M059J (cell line): ENCODE measurements at places on chromosomes 7 and 10.

- no peak for DNase-seq
These were observed 229.8 kb downstream of the DNAJB6 start for GRCh38 chr7:157566631-157567006.

DNA sequence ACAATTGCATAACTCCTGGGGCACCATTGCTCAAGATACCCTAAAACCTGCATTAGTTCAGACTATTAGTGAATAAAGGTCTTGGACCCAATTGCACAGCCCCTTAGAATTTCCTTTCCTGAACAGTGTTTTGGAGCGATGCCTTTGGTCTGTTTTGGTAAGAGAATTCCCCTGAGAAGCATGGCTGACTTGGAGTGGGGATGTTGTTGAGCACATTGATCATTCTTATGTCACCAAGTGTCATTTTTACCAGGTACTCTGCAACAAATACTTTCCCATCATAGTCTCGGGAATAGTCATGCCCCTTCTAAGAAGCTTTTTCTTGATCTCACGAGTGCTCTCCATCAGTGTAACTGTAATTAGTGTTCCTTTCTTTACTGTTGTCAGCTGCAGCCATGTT is 229.7 kb downstream of the GFRA1 start:
- DNase-seq: no peak

DNA sequence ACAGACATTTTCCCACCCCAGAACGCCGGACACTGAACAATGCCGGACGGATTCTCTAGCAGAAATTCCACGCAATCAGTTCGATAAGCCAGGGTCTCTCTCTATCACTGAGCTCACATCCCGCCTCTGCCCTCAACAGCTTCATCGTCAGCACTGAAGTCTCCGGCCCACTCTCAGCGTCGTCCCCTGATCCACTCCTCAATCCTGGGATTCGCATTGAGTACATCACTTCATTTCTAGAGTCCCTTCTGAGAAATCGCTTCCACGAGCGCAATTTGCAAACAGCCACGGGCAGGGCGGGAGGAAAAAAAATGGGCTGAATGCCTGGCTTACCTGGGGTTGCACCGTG is 365 bp downstream of the YME1L1 start:
- DNase-seq: peak; percentile 18

- no peak for DNase-seq
These were observed 26.6 kb downstream of the TMEM243 start for GRCh38 chr7:87192784-87193487.

DNA sequence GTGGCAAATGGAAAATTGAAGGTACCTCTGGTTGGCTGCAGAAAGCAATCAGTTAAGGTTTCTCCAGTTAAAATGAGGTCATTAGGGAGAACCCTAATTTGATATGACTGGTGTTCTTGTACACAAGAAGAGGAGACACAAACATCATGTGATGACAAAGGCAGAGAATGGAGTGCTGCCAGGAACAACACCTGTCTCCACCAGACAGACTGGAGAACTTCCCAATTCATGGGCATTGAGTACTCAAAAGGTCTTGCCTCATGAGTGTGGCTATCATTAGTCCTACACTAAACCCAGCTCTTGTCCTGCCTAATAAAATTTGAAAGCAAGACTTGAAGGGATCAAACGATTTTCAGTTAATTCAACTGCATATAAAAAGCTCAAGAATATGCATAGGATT is 152.6 kb downstream of the PTPN20 start:
- DNase-seq: no peak

DNA sequence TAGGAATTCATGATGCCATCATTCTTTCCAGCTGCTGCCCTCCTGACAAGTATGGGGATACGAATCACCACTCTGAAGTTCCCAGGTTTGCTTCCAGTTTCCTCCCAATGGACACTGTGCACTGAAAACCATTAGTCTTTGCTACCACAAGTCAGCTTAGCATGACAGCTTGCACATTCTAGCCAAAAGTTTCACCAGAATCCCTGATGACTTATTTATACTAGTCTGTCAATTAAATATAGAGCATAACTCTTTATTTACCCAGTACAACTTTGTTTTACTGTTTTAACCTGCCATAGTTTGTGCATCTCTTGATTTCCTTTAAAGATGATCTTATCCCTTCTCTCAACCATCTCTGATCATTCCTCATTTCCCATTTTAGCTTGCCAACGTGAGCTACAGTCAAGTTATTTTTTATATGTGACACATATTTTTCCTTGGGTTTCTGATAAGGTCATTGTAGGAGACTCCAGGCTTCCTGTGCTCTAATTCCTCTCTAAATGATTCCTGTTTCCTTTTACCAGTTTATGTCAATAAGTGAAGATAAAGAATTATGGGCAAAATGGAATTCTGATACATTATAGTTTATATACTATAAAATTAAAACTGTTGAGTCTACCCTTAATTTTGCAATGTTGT is 167.5 kb upstream of the MEOX2 start:
- DNase-seq: peak; percentile 63

GRCh38 chr10:133422807-133423771 is 1.3 kb downstream of the SPRN start:
- no peak for DNase-seq

GRCh38 chr7:143454091-143454680 is 10.9 kb downstream of the TAS2R60 start:
- DNase-seq: no peak

GRCh38 chr10:113119801-113120200 is 169.8 kb downstream of the TCF7L2 start:
- DNase-seq: no peak

GRCh38 chr10:124511205-124512039 is 49.8 kb downstream of the LHPP start:
- DNase-seq: no peak

GRCh38 chr7:70926666-70927065 is 205.3 kb upstream of the GALNT17 start:
- no peak for DNase-seq

- DNase-seq: no peak
These were observed 105.4 kb upstream of the ABCB5 start for GRCh38 chr7:20509892-20510572.

GRCh38 chr10:53786236-53786900 is 1013.8 kb upstream of the MBL2 start:
- DNase-seq: no peak

GRCh38 chr7:85471740-85472139 is 284.9 kb upstream of the SEMA3D start:
- peak; percentile 50 for DNase-seq

DNA sequence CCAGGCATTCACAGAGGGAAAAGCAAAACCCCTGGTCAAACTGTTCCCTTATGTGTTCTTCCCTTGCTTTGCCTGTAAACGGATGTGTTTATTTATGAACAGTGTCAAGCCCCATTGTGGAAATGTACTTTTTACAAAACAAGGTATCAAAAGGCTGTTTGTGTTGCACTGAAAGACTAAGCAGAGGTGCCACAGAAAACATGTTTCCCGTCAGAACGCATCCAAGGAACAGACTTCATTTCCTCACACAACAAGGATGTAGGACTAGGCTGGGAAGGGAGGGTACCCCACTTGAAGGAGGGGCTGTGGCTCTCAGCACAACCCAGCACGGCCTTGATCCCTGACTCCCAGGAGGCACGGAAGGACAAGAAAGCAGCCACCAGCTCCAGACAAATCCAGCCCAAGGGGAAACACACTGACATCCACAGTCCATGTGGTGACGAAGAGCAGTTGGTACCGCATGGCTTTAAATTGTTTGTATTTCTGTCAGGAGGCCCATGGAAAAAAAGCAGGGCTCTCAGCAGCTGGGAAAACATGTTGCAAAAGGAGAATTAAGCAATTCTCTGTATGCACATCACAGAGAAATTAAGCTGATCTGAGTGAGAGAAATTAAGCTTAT is 85.6 kb downstream of the RNF216 start:
- DNase-seq: no peak

GRCh38 chr7:1696671-1697498 is 26.8 kb downstream of the ELFN1 start:
- DNase-seq: no peak

DNA sequence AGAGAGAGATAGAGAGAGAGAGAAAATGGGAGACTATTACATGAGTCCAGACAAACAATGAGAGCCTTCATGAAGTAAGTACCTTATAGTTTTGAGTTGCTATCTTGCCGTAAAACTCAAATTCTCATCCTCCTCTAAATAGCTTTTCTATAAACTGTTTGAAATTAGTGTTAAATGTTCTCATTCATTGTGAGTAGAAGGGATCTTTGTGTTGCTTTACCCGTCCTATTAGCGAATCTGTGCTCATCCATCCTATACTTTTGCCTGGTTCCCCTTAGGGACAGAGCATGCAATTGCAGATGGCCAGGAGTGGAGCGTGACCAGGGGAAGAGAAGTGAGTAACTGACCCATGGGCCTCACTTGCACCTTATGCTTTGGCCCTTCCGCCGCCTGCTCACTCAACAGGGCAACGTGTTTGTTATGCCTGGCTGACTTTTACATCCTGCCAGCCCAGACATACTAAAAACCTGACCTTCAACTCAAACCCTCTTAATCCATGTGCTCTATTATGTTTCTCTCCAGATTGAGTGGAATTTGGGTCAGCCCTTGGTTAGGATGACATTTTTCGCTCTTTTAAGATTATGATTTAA is 244.2 kb upstream of the YAE1 start:
- DNase-seq: no peak

DNA sequence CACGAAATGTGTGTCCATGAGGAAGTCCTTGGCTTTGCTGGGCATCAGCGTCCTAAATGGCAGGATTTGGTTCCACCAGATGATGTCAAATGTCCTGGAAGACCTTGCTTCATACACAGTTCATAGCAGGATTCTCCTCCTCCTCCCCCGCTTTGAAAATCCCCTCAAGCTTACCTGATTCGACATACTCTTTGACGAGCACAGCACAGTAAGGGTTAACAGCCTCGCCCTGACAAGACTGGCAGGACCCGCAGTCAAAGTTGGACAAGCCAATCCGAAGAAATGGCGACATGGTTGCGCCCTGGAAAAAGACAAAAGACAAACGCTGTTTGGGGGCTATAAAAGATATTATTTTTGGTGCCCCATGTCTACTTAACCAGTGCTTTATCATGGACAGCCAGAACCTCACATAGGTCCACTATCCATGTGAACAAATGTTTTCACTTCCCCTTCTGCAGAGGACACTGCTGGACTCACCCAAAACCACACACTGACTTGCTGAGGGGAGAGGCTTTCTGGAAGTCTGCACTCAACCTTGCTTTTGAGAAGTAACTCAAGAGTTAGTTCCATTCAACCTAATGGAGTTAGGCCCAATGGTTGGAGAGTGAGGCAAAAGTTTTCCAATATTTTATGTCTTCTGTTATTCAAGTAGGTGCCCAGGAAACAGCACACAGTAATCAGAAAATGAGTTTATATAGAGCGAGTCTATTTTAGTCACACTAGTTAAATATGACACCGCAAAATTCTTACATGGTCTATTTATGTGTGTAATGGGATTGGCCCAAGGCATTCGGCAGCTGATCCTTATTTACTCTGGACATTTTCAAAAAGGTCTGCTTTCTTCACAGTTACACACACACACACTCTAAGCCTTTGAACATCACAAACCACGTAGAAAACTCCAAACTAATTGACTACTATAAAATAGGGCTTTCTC is 65.0 kb downstream of the PRKCQ start:
- DNase-seq: no peak

DNA sequence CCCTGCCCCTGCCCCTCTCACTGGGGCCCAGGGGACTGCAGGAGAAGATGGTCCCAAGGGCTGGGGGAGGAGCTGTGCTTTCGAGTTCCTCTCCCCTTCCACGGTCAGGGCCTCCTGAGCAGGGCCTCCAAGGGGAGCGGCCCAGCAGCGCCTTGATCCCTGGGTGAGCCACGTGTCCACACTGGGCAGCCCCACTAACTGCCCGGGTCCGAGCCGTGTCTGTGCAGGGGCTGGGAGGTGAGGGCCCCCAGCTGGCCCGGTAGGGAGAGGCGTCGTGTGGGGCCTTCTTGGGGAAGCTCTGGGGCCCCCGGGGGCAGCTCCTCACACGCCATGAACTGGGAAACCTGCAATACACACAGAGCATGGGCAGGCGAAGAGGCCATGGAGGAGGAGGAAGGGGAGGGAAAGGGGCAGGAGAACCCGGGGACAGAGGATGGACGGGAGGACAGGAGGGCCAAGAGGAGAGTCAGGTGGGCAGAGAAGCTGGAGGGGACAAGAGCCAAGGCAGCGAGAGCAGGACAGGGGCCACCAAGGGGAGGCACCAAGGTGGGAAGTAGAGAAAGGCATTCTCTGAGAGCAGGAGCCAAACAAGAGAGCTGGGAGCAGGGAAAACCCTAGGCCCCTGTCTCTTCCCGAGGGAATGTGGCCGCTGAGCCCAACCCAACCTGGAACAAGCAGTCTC is 32.8 kb downstream of the KCNH2 start:
- DNase-seq: no peak

- DNase-seq: peak; percentile 56
These were observed at the start of gene AKR1C3 for GRCh38 chr10:5094265-5095205. TSS of gene AKR1C3 (plus strand) at chr10:5094414. CDS start at chr10:5094445, 31 bp downstream.

DNA sequence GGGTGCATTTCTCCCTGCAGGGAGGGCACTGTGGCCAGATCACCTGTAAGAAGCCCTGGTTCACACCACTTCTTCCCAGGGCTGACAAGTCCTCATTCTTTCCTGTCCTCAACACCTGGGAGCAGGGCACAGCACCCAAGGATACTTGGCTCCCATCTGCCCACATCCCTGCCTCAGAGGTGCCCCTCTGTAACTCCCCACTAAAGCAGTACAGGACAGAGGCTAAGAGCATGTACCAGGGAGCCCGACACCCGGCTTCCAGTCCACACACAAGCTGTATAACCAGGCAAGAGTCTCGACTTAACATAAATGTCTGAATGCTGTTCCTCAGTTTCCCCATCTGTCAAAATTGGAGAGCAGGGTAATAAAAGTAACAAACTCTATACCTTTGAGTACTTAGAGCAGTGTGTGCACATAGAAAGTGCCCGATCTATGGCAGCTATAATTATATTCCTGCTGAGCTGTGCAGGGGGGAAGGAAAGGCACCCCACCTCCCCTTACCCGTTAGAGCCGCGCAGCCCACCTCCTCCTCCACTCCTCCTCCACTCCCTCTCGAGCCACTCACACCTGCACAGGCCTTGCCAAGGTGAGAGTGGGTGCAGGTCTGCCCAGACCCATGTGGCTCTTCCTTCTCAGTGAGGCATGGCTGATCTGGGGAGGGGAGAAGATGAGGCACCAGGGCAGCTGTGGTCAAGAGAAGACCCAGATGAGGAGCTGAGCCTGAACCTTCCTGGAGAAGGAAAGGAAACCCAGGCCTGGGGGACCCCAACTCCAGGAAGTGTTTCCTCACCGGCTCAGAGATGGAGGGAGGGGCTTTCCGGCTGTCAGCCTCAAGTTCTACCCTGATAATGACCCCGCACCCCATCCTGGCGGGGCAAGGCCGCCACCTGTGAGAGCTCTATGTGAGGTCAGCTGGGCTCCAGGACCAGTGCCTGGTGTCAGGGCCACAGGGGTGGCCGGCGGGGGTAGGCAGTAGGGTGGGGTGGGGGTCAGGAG is 22.6 kb downstream of the PODXL start:
- no peak for DNase-seq

- no peak for DNase-seq
These were observed 57.6 kb upstream of the CROT start for GRCh38 chr7:87287738-87288341.

GRCh38 chr7:131071786-131072504 is 255.7 kb upstream of the MKLN1 start:
- peak; percentile 97 for DNase-seq

- DNase-seq: no peak
These were observed 331.0 kb upstream of the NRP1 start for GRCh38 chr10:33665501-33665900.
